Activated T-cell treated with anti-CD3 and anti-CD28 coated beads, Interleukin-2, amount 50 U/mL, for 1 hour (primary cell): ENCODE measurements at places on chromosomes 16 and 17.

GRCh38 chr16:84712801-84713775 is 13.3 kb downstream of the USP10 start:
- DNase-seq = no peak

GRCh38 chr17:36951084-36951789 is 2.5 kb downstream of the AATF start:
- no peak for DNase-seq

DNA sequence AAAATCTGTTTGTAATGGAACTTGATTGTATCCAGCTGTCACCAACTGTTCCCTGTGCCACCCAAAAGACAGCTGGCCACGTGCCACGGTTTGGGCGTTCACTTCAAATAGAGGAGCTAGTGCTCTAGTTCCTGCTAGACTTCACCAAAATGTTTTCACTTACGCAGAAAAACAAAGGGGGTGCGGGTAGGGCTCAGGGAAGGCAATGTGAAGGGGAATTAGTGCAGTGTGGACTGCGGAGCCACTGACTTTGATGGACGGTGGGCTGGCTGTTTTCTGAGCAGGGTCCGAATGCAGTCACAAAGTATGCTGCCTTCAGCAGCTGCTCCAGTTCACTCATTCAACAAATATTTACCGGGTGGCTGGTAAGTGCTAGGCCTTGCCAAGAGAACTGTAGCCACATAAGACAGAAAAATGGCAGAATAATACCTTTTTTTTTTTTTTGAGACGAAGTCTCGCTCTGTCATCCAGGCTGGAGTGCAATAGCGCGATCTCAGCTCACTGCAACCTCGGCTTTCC is 7.6 kb upstream of the CYTH1 start:
- DNase-seq = peak; percentile 71

DNA sequence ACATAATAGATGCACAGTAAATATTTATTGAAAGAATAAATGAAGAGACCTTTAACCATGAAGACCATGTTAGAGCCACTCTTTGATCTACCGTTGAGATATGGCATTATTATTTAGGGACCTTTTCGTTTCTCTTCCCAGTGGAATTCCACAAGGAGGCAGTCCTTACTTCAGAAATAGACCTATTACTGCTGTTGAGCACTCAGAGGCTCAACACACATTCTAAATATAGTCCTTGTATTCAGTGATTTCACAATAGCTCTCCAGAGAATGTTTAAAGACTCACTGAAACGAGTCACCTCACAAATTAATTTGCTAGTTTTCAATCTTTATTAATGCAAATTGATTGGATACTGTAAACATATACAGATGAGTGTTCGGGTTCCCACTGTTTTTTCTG is 603.8 kb downstream of the CDH8 start:
- no peak for DNase-seq

DNA sequence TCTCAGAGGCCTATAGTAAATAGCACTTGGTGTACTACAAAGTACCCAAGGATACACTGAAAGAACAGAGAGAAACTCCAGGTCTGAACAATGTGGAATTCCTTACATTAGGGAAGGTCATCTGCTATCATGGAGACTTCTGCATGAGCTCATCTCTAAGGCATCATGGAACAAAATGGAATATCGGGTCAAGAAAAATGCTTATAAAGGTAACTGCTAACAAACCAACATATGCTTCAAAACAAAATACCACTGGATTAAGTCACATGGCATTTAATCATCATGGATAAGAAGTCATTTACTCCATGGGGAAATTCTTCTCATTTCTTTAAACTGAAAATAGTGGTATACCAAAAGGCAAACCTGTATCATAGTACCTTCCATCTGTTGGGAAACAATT is 34.2 kb downstream of the TXNDC11 start:
- no peak for DNase-seq

GRCh38 chr17:13541032-13541480 is 60.7 kb downstream of the HS3ST3A1 start:
- no peak for DNase-seq
